Brain pericyte (primary cell): ENCODE measurements at places on chromosomes 12 and 14.

- no peak for DNase-seq
Observed at GRCh38 chr14:23941230-23941629, 12.3 kb upstream of the DHRS4 start.

DNA sequence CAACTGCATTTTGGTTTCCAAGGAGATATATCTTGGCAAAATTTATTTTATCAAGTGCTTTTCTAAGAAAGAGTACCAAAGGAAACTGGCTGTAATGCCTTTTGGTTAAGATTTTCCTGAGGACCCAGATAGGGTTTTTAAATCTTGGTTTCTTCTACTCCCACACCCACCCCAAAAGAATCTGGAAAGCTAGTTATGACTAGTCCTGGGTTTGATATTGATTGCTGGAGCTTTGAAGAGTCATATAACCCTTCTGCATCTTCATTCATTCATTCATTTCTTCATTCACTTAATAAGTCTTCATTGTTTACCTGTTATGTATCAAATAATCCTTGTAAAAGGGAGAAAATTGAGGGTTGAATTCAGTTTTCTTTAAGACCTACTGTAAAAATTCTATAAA is 425.2 kb downstream of the PCNX1 start:
- DNase-seq: no peak

GRCh38 chr12:58959639-58960300 is 39.5 kb upstream of the LRIG3 start:
- no peak for DNase-seq

DNA sequence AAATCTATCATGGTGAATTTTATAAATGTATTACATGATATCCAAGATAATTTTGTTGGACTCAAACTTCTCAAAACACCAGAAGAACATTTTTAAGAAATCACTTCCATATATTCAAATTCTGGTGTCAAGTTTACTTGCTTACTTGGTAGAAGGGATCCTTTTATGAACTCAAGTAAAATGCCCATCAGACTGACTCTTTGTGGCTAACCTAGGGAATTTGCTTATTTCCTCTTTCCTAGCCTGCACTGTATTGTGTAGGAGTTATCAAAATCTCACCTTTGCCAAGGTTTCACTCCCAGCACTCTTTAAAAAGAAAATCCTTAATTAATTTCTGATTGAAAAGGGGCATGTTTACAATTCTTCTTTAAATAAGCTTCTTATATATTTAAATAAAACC is 196.5 kb downstream of the DUSP6 start:
- no peak for DNase-seq

- DNase-seq: no peak
Observed at GRCh38 chr14:79971330-79971729, 240.0 kb downstream of the DIO2 start.

DNA sequence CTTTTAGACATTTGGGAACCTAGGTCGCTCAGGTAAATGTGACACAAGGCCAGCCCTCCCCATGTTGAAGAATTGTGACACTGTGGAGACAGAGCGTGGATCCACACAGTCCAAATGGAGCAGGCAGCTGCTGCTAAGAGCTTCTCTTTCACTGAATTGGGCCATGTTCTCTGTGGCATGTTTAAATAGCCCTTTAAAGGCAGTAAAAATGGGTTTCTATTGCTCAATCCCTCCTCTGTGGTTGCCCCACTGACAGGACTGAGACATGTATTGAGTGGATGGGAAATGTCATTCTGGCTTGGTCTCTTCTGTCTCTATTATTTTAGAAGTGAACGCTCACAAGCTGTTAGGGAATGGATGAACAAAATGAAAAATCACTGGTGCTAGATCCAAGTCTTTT is 84.0 kb upstream of the PRICKLE1 start:
- DNase-seq: no peak

GRCh38 chr12:11719678-11720099 is 70.2 kb downstream of the ETV6 start:
- DNase-seq: peak; percentile 48

DNA sequence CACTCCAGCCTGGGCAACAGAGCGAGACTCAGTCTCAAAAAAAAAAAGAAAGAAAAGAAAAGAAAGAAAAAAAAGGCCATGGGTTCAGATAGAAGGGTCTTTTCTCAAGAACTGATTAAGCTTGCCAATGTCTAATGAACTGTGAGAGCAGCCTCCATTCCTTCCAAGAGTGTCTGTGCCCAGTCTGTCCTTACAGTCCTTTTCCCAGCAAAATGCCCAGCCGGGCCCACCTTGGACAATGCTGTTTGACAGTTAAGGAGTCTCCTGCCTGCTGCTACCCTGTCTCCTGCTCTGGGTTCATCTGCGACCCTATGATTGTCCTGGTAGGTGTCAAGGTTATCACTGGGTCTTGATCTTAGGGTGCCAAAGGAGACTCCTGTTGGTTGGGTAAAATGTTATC is 21.4 kb downstream of the SYNE3 start:
- no peak for DNase-seq

- no peak for DNase-seq
Observed at GRCh38 chr12:113052326-113052725, 4.2 kb upstream of the DTX1 start.

- no peak for DNase-seq
Observed at GRCh38 chr12:70355972-70356371, 10.1 kb upstream of the KCNMB4 start.

DNA sequence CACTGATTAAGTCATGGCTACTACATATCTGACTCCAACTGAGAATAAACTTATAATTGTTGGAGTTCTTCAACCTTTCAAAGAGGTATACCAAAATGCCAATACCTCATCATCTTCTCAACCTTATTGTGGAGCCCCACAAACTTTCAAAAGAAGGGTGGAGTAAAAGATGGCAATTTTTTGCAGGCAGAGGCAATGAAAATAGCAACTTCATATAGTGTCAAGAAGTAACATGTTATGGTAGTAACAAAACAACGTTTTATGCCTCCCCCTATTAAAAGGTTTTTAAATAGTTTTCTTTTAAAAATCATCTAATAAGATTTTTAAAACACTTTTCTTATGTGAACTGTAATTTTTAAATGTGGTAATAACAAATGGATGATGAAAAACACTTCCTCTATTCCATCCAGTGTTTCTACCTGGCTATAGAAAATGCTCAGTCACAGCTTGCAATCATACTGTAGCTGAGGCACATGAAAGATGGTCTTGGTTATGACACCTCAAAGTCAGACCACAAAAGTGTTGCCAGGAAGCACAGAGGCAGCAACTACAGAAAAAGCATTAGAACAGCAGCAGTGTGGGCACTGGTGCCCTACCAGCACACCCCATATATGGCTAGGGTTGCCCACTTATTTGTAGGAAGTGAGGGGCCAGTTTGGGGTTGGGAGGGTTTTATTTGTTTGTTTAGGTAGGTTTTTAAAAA is 7.0 kb downstream of the PPP1R12A start:
- DNase-seq: no peak
